Activated naive CD8-positive, alpha-beta T cell treated with anti-CD3 and anti-CD28 coated beads, Interleukin-2, amount 10 ng/mL, durations not matched to agents 7 days and 5 days (primary cell): ENCODE measurements at places on chromosomes 2 and 18.

DNA sequence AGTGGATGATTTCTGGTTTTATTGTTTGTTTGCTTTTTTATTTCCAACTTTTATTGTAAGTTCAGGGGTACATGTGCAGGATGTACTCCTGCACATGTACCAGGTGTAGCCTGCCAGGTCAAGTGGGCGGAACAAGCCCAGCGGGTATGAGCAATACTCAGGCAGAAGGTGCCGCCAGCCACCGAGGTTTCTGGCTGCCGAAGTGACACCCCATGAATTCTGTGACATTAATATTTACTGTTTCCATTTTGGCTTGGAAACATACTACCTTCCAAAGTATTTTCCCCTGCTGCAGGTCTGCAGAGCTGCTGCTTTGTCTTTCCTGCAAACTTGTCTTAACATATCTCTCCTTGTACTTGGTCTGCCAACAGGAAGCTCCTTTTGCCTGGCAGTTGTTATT lies 78.5 kb downstream of the PTPN4 start:
- peaks cover 33% of the 10 kb centered on the region for H3K36me3 ChIP-seq
- H3K27ac ChIP-seq: no peak overlapping the region
- DNase-seq: no peak
- H3K4me3 ChIP-seq: no peak overlapping the region

GRCh38 chr18:9914334-9914583 lies 443 bp downstream of the VAPA start:
- no peaks in the 10 kb centered on the region for H3K36me3 ChIP-seq
- H3K4me3 ChIP-seq: peak overlapping the region; percentile 91
- H3K27ac ChIP-seq: peak overlapping the region; percentile 57
- H3K27me3 ChIP-seq: peaks cover 11% of the 10 kb centered on the region
- DNase-seq: no peak

GRCh38 chr2:101205521-101206479 lies 46.9 kb upstream of the CNOT11 start:
- H3K36me3 ChIP-seq: no peaks in the 10 kb centered on the region
- DNase-seq: peak; percentile 35
- H3K4me3 ChIP-seq: peak overlapping the region; percentile 72
- H3K27ac ChIP-seq: peak overlapping the region; percentile 80
- H3K27me3 ChIP-seq: peaks cover 2% of the 10 kb centered on the region

GRCh38 chr2:24380820-24381219 lies 20.5 kb upstream of the ITSN2 start:
- no peak overlapping the region for H3K4me3 ChIP-seq
- H3K36me3 ChIP-seq: no peaks in the 10 kb centered on the region
- peaks cover 1% of the 10 kb centered on the region for H3K4me1 ChIP-seq

- DNase-seq: no peak
- peaks cover 18% of the 10 kb centered on the region for H3K27me3 ChIP-seq
- H3K4me1 ChIP-seq: no peaks in the 10 kb centered on the region
- H3K36me3 ChIP-seq: no peaks in the 10 kb centered on the region
- no peak overlapping the region for H3K4me3 ChIP-seq
Observed at GRCh38 chr2:173990970-173991819, 26.0 kb upstream of the SP3 start.

- no peak for DNase-seq
- H3K27ac ChIP-seq: no peak overlapping the region
- H3K4me1 ChIP-seq: no peaks in the 10 kb centered on the region
- H3K27me3 ChIP-seq: no peaks in the 10 kb centered on the region
- H3K4me3 ChIP-seq: no peak overlapping the region
- no peaks in the 10 kb centered on the region for H3K36me3 ChIP-seq
Observed at GRCh38 chr2:165568361-165568760, 98.9 kb downstream of the CSRNP3 start.

DNA sequence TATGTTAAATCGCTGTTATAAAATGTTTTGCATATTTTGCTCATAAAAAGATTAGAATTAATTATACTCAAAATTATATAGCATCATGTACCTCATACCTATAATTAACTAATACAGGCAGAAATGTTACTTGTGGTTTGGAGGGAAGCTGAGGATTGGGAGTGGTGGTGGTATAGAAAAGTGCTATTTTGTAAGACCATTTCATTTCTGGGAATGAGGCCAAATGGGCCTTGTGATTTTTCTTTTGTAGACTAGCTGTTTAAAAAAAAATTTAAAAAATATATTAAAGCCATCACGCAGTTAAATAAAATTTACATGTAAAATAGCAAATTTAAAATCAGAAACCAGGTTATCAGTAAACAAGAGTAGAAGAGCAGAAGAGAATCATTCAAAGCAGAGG lies 560.8 kb upstream of the FAM98A start:
- H3K27ac ChIP-seq: no peak overlapping the region
- no peak overlapping the region for H3K4me3 ChIP-seq
- no peaks in the 10 kb centered on the region for H3K36me3 ChIP-seq
- DNase-seq: no peak
- no peaks in the 10 kb centered on the region for H3K27me3 ChIP-seq
- no peaks in the 10 kb centered on the region for H3K4me1 ChIP-seq

DNA sequence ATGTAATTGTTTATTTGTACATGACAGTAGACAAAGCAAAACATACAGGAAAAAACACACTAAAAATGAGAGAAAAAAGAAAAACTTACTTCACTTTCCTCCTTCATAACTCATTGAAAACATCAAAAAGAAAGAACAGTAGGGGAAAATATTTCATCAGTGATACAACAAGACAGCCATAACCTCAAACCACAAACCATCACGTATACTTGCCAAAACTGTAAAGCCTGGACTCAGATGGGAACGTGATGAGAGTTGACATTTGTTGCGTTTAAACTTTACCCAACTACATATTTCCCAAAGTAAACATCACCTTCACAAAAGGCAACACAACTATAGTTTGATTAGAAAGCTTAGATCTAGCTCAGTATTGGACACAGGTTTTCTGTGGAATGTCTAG lies 278.2 kb upstream of the COL3A1 start:
- no peaks in the 10 kb centered on the region for H3K4me1 ChIP-seq
- no peaks in the 10 kb centered on the region for H3K27me3 ChIP-seq
- no peak overlapping the region for H3K27ac ChIP-seq

DNA sequence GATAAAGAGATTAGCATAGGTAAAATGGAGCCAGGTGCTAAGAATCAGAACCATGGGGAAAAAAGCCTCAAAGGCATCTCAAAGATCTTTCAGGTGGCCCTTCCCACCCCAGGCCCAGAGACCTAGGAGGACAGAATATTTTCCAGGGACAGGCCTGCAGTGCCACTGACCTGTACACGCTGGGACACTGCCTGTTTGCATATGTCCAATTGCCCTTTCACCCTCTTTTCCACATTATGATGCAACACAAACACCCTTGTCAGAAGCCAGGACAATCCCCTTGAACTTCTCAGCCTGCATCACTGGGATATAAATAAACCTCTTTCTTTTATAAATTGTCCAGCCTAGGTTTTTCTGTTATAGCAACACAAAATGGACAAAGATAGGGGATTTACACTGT lies 419.1 kb downstream of the TRIB2 start:
- H3K36me3 ChIP-seq: no peaks in the 10 kb centered on the region
- no peaks in the 10 kb centered on the region for H3K27me3 ChIP-seq
- H3K4me3 ChIP-seq: no peak overlapping the region
- no peak overlapping the region for H3K27ac ChIP-seq
- DNase-seq: no peak

GRCh38 chr2:80499095-80499494 lies 194.5 kb upstream of the LRRTM1 start:
- no peaks in the 10 kb centered on the region for H3K27me3 ChIP-seq
- no peaks in the 10 kb centered on the region for H3K36me3 ChIP-seq
- no peak for DNase-seq
- no peaks in the 10 kb centered on the region for H3K4me1 ChIP-seq
- no peak overlapping the region for H3K4me3 ChIP-seq
- H3K27ac ChIP-seq: no peak overlapping the region

GRCh38 chr2:2050446-2050845 lies 280.6 kb downstream of the MYT1L start:
- no peak for DNase-seq
- H3K36me3 ChIP-seq: no peaks in the 10 kb centered on the region
- H3K27me3 ChIP-seq: peaks cover 4% of the 10 kb centered on the region
- no peak overlapping the region for H3K27ac ChIP-seq
- peaks cover 2% of the 10 kb centered on the region for H3K4me1 ChIP-seq

DNA sequence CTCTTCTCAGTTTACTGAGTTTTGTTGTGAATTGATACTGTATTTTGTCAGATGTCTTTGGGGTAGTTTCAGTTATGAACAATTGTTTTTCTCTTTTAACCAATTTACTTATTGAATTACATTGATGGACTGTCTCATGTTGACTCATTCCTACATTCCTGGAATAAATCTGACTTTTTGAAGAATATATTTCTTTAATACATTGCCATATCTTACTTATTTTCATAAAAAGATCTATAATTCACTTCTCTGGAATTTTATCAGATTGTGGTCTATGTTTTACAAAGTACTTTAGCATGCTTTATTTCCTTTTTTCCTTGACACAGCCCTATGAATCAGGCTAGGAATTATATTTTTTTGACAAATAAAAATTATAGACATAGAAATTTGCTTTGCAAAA lies 268.3 kb downstream of the PLCL1 start:
- no peaks in the 10 kb centered on the region for H3K27me3 ChIP-seq
- DNase-seq: no peak
- no peaks in the 10 kb centered on the region for H3K36me3 ChIP-seq
- no peaks in the 10 kb centered on the region for H3K4me1 ChIP-seq

DNA sequence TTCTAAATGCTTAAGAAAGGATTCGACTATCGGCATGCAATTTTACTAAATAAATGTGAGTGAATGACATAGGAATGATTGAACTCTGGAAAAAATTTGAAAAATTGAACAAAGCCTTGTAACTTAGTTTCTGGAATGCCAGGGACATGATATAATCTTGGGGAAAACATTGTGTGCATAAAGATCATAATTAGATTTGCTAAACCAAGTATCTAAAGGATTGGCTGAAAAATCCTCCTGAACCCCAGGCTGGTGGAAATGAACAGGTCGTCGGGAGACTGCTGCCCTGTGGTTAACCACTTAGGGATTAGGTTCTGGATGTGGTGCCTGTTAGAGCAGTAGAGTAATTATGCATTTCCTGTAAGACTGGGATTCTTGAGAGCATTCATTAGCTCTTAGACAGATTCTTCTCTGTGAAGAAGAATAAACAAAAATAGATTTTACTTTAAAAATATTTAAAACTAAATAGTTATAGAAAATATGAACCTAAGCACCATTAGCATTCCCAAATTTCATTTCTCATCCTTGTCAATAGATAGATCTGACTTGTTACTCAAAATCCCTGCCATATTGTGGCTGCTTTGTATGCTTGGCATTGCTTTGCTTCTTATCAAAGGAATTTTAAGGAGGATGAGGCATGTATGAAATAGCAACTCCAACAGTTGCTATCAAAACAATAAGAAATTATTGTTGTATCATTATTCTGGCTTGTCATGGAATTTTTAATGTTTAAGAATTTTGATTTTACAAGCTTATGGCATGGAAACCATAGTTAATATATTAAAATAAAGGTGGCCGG lies 55.9 kb downstream of the LYPD6B start:
- no peaks in the 10 kb centered on the region for H3K4me1 ChIP-seq

- H3K4me3 ChIP-seq: no peak overlapping the region
- H3K27me3 ChIP-seq: no peaks in the 10 kb centered on the region
- DNase-seq: no peak
- peaks cover 16% of the 10 kb centered on the region for H3K4me1 ChIP-seq
- peaks cover 6% of the 10 kb centered on the region for H3K36me3 ChIP-seq
Observed at GRCh38 chr18:2518473-2518872, 52.8 kb downstream of the METTL4 start.

GRCh38 chr18:75827751-75828287 lies 400.3 kb upstream of the SMIM21 start:
- no peak for DNase-seq
- H3K27ac ChIP-seq: no peak overlapping the region
- H3K4me3 ChIP-seq: no peak overlapping the region
- H3K27me3 ChIP-seq: no peaks in the 10 kb centered on the region
- H3K4me1 ChIP-seq: no peaks in the 10 kb centered on the region
- H3K36me3 ChIP-seq: no peaks in the 10 kb centered on the region

DNA sequence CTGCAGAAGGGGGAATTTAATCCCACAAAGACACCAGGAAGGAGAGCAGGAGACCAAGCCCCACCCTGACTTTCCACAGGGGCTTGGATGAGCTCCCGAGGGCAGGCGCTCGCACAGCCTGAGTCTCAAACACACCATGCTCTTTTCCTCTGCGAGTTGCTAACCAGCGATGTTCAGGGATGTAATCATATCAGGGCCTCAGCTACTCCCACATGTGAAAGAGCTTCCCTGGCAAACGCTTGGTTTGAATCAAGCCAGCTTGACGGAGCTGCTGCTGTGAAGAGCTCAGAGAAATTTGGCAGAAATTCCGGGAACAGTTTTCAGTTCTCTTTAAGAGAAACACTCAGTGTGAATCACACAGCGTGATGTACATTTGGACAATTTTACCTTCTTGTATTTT lies 385.8 kb downstream of the GALR1 start:
- no peak for DNase-seq
- no peaks in the 10 kb centered on the region for H3K4me1 ChIP-seq
- H3K4me3 ChIP-seq: no peak overlapping the region
- H3K27ac ChIP-seq: no peak overlapping the region
- H3K27me3 ChIP-seq: peaks cover 6% of the 10 kb centered on the region

DNA sequence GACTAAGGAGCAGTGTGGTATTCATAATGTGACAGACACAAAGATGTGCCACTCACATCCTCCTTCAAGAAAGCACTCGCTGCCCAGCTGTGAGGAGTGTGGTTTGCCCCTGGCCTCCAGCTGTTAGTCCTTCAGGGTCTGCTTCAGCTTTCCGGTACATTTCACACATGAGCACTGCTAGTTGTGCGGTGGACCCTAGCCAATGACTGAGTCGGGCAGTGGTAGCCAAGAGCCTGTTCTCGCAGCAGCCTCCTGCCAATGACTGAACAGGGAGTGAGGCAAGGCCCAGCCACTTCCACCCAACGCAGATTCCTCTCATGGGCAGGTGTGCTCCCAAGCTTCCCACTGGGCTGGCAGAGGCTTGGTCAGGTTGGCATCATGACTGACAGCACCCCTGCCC lies 254.3 kb downstream of the RBM43 start:
- H3K4me1 ChIP-seq: no peaks in the 10 kb centered on the region
- H3K27ac ChIP-seq: no peak overlapping the region
- no peak for DNase-seq
- no peaks in the 10 kb centered on the region for H3K27me3 ChIP-seq
- no peaks in the 10 kb centered on the region for H3K36me3 ChIP-seq

DNA sequence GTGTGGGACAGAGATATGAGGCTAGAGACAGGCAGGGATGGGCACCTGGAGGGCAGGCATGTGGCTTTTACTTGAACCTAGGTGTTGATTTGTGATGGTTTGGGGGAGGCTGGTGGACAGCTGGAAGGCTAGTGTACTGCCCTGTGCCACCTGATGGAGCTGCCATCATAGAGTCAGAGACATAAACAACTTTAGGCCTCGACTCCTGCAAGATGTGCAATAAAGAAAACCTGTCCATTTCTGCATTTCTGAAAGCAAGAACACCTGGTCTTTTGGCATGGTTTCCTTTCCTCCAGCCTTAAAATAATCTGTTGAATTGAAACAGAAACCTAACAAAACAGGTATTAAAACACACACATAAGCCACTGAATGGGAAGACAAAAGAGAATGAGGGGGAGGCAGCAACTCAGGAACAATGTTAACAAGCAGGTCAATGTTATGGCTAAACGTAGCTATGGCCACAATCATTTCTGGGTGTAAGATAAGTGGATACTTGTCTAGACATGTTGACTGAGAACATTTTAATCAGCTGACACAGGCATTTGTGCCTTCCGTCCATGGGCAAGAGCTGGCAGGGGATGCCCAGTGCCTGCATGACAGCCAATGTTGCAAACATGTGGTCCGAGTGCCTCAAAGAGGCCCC lies 87.8 kb downstream of the KCTD1 start:
- DNase-seq: no peak
- H3K27ac ChIP-seq: no peak overlapping the region
- no peaks in the 10 kb centered on the region for H3K27me3 ChIP-seq

GRCh38 chr2:144516411-144516980 lies 3.4 kb downstream of the ZEB2 start:
- H3K4me3 ChIP-seq: peak overlapping the region; percentile 87
- peaks cover 44% of the 10 kb centered on the region for H3K27me3 ChIP-seq
- peak; percentile 54 for DNase-seq
